ENCODE measurements at places on chromosomes 16 and 17.
A peak's percentile ranks its signal among the peaks of the same experiment; 100 is the strongest.

DNA sequence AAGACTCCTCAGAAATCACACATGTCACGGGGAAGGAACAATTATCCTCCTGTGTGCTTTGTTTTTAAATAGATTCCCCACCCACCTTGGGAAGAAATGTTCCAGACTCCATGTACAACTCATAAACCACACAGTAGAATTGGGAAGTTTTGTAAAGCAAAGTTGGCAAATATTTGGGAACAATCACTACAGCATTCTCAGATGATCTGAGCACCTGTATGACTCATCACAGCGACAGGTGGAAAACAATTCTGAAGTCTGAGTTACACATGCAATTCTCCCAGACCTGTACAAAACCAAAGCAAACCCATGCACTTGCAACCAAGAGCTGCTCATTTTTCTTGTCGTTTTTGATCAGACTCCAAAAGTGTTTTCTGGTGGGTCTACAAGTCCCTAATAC, 14.4 kb upstream of the MYLK3 start:
- no peak for DNase-seq

- no peak for DNase-seq
Observed at GRCh38 chr16:71287911-71288310, 1.3 kb downstream of the CMTR2 start.

DNA sequence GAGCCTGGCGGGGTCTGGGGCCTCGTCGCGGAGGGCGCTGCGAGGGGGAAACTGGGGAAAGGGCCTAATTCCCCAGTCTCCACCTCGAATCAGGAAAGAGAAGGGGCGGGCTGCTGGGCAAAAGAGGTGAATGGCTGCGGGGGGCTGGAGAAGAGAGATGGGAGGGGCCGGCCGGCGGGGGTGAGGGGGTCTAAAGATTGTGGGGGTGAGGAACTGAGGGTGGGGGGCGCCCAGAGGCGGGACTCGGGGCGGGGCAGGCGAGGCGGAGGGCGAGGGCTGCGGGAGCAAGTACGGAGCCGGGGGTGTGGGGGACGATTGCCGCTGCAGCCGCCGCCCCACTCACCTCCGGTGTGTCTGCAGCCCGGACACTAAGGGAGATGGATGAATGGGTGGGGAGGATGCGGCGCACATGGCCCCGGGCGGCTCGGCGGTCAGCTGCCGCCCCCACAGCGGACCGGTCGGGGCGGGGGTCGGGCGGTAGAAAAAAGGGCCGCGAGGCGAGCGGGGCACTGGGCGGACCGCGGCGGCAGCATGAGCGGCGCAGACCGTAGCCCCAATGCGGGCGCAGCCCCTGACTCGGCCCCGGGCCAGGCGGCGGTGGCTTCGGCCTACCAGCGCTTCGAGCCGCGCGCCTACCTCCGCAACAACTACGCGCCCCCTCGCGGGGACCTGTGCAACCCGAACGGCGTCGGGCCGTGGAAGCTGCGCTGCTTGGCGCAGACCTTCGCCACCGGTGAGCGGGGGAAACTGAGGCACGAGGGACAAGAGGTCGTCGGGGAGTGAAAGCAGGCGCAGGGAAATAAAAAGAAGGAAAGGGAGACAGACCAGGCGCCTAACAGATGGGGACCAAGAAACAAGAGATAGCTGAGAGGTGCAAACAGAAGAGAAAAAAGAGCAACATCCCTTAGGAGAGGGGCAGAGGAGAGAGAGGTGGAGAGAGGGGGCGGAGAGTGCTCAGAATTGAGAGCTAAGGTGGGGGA, at the start of gene PNMT:
Gene PNMT, plus strand, starts transcription at position 509 of the 980 bp plus-strand sequence. Its CDS starts 23 bp downstream, at position 532.
- peak; percentile 52 for DNase-seq

- peak; percentile 67 for DNase-seq
Observed at GRCh38 chr16:10521681-10522274, 58.6 kb downstream of the EMP2 start.

DNA sequence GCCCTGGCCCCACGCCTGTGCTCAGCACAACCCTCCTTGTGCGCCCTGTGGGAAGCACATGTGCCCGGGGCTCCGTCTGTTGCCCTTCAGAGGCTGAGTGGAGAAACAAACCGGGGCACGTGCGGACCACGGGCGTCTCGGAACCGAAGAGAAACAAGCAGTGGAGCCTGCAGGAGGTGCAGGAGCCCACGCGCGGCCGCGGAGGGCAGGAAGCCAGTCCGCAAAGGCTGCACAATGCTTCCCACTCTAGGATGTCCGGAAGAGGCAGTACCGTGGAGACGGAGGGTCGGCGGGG, 75.5 kb upstream of the GNG13 start:
- no peak for DNase-seq

- DNase-seq = no peak
Observed at GRCh38 chr17:83119987-83120864, 40.8 kb downstream of the METRNL start.

GRCh38 chr17:9205520-9206409, 184.5 kb downstream of the NTN1 start:
- peak; percentile 18 for DNase-seq
